ENCODE measurements at places on chromosomes 2 and 18. TPM values are rescaled to one million over a fixed set of nuclear protein-coding genes. Genes with fewer than 3 reads are reported as not detected.

DNA sequence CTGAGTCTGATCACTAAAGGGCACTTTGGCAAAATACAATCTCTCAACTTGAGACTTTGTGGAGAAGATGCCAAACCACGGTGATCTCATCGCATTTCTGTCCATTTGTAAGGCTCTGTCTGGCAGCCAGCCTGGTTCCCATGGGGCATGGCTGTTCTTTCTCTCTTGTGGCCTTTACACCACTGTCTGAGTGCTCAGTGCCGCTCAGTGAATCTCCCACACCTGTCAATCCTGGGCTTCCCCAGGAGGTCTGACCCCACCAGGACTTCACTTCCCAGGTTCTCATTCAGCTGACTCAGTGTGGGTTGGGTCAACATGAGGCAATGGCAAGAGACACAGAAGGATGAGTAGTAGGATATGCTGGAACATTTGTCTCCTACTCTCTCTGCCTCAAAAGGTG, 96.8 kb upstream of the TRIB2 start:
- DNase-seq: no peak

DNA sequence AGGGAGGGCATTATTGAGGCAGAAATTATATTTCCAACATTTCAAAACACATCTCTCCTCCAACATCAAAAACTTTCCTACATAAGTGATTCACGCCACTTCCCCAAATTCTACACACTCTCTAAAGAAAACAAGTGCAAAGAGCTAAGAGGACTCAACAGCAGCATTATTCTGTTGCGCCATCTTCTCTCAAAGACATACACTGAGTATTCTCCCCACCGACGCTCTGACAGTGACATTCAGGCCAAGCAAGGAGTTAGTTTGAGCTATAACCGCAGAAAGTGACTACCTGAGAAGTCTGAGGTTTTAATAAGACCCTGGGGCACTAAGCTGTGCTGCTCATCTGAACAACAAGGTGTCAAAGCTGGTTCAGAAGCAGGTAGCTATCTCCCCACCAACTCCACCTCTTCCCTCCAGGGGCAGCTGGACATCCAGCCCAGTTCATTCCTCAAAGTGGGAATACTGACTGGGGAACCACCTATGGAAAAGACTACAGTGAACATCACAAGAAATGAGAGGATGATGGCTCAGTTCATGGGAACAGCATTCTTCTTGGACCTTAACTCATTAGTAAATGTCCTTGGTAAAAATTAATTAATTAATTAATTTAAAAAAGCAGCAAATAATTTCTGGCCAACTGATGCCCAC, 309.5 kb upstream of the CCDC68 start:
- no peak for DNase-seq

- no peak for DNase-seq
Measured at GRCh38 chr2:142175813-142176338, 45.1 kb upstream of the LRP1B start.

GRCh38 chr2:230012267-230012884, 56.3 kb downstream of the SLC16A14 start:
- DNase-seq: no peak

- DNase-seq: no peak
Measured at GRCh38 chr2:116719836-116720235, 1094.7 kb upstream of the DDX18 start.

GRCh38 chr18:2707551-2708168, 52.1 kb downstream of the SMCHD1 start:
- no peak for DNase-seq

Gene PJVK
- 0.91 TPM for total RNA-seq

DNA sequence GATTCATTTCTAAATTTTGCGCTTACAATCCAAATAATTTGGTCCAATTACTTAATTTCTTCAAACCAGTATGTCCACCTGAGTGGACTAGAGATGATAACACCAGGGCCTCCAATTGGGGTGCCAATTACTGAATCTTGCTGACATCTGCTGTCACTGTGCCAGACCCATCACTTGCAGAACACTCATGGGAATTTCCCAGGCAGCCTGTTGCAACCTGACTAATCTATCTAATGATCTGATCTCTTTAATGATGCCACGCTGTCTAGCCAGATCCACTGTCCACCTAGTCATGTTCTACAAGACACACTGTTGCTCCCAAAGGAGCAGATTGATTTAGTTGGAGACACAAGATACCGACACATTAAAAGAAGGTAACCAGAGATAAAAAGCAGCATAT, 11.8 kb upstream of the LRP1B start:
- DNase-seq: no peak

GRCh38 chr2:62768615-62769014, 63.1 kb downstream of the EHBP1 start:
- DNase-seq: no peak

- DNase-seq: no peak
Measured at GRCh38 chr2:174546519-174547506, 50.8 kb downstream of the WIPF1 start.

- no peak for DNase-seq
Measured at GRCh38 chr2:38634684-38635083, 31.2 kb upstream of the GALM start.

Gene STAT4
- total RNA-seq: 0.82 TPM

GRCh38 chr2:133885847-133886246, 317.6 kb upstream of the NCKAP5 start:
- no peak for DNase-seq

DNA sequence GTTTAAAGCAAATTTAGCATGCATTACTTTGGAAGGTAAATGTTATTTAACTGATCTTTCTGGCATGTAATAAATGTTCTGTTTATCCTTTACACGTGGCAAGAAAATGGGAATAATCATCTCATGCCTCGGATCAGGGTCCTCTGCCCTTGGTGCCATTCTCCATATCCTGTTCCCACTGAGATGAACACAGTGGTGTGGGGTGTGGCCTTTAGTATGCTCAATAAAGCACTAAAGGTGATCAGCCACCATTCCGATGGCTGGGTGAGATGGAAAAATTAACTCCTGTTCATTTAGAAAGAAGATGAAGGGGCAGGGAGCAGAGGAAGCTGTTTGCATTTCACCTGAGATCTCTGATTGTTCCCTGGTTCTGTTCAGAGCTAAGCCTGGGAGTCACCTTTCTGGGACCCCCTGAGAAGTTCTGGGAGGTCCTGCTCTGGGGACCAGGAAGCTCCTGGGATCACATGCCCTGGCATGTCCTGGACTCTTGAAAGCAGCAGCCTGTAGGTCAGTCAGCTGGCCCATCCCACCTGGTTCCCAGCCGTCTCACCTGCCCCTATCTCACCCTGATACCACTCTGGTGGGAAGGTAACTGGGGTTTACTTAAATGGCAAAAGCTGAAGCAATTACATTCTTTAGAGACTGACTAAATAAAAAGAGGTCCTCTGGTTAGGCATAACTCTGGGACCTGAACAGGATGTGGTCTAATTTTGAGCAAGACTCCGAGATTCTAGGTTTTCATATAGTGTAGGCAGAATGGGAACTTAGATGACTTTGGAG, 288.9 kb upstream of the EPAS1 start:
- no peak for DNase-seq

DNA sequence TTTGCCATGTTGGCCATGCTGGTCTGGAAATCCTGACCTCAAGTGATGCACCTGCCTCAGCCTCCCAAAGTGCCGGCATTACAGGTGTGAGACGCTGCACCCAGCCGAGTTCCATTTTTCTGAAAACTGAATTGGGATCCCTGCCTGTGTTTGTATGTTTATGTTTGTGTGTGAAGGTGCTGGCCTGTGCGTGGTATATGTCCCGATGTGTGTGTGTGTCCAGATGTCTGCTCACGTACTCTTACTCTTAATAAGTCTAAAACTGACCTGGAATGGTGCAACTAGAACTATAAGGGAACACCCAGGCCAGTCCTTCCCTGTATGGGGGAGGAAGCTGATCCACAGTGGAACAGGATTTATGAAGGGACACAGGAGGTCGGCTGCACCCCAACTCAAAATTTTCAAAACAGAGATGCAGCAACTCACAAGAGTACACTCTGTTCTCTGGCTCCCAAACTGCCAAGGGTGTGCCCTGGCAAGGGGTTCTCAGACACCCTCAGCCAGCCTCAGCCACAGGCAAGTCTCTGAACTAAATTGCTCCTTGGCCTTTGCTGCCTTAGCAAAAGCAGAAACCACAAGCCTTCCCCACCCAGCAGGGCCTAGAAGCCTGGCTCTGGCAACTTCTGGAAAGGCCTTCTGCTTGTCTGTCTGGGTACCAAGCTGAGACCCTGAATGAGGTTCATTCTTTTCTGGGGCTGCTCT, 36.5 kb downstream of the RHOB start:
- no peak for DNase-seq

DNA sequence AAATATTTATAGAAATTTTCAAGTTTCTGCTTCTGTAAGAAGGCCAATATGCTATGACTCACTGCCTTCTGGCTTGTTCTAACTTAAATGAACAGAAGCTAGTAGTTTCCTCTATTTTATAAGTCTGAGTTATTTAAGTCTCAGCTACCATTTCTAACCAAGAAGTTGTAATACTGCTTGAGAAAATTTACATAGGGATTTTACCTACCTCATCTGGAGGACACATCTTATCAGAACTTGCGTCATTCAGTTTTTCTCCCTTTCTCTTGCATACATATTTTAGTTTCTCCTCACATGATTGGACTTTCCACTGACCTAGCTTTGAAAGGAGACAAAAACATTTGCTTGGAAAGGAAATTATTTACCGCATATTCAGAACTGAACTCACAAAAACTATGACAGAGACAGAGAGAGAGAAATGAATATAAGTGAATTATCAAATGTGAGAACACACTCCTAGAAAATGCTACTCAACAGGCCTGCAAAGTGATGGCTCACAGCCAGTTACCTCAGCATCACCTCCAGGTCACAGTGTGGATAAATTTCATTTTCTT, 81.1 kb upstream of the CD302 start:
- DNase-seq: no peak

DNA sequence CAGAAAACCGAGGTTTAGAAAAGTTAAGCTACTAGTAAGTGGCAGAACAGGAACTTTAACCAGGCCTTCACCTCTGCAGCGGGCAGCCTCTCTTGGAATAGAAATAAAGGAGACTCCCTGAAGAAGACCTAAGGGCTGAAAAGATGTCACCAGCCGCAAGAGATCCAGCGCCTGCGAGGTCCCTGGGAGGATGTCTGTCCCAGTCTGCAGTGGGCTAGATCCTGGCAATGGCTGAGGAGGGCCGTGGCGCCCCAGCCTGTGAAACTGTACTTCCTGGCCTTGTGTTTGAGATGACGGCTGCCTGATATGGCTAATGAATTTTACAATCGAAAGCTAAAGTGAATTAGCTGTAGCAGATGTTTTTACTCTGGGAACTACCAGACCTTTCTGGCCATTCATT, 300.6 kb upstream of the SALL3 start:
- DNase-seq: no peak

Data from left ventricle myocardium inferior (tissue), 1 donor.